ENCODE measurements at places on chromosomes 5 and 9. TPM values are rescaled to one million over a fixed set of nuclear protein-coding genes. Genes with fewer than 3 reads are reported as not detected.
A peak's percentile ranks its signal among the peaks of the same experiment; 100 is the strongest.

DNA sequence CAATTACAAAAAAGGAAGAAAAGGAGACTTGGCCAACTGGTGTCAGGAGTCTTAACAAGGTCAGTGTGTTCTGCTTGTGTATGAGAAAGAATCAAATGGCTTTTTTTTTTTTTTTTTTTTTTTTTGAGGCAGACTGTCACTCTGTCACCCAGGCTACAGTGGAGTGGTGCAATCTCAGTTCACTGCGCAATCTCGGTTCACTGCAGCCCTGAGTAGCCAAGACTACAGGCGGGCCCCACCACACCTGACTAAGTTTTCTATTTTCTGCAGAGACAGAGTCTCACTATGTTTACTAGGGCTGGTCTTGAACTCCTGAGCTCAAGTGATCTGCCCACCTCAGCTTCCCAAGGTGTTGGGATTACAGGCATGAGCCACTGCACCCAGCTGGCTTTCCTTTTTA, 3.1 kb upstream of the IL7R start:
- no peak for DNase-seq

DNA sequence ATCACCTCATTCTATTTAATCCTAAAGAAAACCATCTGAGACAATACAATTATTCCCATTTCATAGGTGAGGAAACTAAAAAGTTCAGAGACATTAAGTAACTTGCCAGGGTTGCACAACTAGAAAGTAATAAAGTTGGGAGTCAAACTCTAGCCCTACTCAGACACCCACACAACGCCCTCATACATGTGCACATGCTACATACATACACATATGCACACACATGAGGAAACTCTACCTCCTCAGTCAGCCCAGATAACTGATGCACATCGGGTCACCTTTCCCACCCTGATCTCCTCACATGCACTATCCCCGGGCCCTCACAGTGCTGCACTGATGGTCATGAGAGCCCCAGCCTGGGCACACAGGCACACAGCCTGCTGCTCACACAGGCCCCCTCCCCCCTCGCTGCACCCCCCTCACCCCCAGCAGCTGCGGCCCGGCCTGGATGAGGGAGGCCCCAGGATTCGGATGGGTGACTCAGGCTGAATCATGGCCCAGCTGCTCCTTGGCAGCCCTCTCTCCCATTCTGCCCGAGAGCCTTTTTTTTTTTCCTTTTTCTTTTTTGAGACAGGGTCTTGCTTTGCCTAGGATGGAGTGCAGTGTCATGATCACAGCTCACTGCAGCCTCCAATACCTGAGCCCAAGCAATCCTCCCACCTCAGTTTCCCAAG, 5.0 kb upstream of the GPRIN1 start:
- DNase-seq = no peak

DNA sequence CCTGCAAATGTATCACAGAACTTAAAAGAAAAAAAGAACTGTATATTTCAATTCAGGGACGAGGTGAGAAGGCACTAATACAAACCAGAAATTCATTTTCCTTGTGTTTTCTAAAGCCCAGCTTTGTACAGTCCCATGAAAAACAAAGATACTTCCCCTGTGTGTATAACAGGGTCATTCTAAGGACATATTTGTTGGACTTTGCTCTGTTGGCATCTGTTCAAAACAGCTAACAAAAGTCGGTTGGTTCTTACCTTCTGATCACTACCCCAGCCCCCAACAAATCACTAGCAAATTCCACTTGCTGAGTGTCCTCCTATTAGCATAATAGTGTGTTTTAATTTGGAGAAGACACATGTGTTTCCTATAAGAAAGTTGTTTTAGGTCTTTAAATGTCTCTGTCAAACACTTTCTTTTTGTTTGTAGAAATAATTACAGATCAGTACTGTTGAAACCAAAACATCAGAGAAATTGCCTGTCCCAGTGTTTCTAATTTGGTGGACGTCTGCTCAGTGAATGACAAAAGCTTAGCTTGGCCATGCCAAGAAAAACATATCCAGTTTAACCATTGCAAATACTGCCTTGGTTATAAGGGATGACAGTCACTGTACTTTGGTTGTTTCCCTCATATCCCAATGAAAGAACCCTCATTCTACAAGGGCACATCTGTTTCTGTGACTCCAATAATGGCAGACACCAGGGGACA, 480.5 kb downstream of the EBF1 start:
- peak; percentile 65 for DNase-seq

DNA sequence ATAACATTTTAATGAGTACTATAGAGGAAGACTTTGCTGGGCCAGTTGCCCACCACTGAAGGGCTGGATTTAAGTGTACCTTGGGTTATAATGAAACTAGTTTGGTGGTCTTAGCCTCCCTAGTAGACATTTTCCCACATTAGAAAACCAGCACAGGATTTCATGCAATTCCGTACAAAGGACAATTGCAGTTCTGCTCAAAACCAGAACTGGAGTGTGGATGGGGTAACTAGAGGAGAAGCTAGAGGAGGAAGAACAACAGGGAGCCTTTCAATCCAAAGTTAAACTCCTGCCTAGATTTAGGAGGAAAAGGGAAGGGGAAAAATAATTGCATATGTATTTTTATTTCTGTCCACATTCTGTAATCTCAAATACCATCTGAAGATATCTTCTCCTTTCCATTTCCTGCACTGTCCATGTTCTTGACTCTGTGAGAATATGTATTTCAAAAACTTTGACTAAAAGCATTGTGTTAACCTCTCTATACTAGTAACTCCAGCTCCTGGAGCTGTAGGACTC, 97.5 kb upstream of the SSBP2 start:
- DNase-seq = peak; percentile 83

DNA sequence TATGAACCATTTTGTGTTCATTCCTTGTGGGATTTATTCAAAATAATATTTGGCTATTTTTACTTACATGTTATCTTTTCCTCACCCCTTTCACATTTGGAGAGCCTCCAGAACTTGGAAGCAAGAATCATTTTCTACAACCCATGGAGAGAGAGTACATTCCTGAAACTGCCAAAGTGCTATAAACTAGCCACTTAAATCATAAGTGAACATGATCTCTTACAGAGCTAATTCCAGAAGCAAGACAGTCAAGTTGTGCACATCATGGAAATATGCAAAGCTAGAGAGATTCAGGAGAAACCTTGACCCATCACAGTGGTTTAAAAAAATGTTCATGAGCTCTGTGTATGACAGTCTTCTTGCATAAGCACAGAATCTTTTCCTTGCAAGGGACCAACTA, 883.6 kb upstream of the C9orf72 start:
- peak; percentile 54 for DNase-seq

- no peak for DNase-seq
Observed at GRCh38 chr5:109224276-109224882, 185.4 kb downstream of the PJA2 start.

- peak; percentile 5 for DNase-seq
Observed at GRCh38 chr5:66361070-66361469, 217.0 kb downstream of the SREK1 start.

DNA sequence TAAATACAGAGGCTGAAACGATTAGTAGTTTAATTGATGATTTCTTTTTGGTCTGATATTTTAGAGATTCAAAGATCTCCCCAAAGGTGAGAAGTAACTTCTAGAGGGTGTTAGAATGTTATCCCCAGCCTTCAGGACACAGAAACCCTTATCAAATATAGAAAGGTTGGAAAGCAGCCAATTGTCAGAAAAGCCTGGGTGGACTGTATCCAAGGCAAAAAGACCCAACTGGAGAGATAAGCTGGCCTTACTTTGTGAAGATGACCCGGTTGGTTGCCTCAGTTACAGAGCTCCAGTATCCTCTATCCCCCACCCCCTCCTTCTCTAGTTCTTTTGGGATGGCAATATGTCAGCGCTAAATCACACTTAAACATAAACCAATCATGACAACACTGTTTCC, 75.7 kb downstream of the GCNT4 start:
- DNase-seq = no peak

GRCh38 chr5:176514244-176514950, 22.8 kb downstream of the RNF44 start:
- DNase-seq = no peak

DNA sequence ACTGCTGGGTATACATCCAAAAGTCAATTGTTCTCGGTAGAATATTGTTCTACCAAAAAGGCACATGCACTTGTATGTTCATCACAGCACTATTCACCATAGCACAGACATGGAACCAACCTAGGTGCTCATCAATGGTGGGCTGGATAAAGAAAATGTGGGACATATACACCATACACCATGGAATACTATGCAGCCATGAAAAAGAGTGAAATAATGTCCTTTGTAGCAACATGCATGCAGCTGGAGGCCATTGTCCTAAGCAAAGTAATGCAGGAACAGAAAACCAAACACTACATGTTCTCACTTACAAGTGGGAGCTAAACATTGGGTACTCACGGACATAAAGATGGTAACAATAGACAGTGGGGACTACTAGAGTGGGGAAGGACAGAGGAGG, 145.5 kb downstream of the APBA1 start:
- DNase-seq = no peak

- no peak for DNase-seq
Observed at GRCh38 chr9:127365461-127365860, 31.5 kb upstream of the SLC2A8 start.

GRCh38 chr5:32583582-32584232, 1.6 kb upstream of the SUB1 start:
- DNase-seq = peak; percentile 12

DNA sequence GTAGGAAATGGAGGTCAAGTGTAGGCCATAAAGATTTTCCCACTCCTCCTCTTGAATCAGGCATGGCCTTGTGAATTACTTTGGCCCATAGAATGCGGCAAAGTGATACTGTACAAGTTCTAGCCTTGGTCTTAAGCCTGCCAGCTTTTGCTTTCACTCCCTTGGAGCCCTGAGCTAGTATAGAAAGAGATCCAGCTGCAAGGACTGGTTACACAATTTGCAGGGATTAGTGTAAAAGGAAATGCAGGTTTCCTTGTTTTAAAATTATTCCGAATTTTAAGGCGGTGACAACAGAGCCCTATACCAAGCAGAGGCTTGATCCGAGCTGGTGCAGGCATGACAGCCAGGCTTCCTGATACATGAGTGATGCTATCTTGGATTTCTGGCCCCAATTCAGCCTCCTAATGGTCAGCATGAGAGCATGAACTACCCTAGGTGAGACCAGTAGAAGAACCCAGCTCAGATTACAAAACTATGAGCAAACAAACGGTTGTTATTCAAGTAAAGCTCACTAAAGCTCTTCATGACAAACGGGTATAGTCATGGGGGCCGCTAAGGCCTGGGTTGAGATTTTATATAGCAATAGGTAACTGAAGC, 257.9 kb downstream of the DOCK8 start:
- no peak for DNase-seq

DNA sequence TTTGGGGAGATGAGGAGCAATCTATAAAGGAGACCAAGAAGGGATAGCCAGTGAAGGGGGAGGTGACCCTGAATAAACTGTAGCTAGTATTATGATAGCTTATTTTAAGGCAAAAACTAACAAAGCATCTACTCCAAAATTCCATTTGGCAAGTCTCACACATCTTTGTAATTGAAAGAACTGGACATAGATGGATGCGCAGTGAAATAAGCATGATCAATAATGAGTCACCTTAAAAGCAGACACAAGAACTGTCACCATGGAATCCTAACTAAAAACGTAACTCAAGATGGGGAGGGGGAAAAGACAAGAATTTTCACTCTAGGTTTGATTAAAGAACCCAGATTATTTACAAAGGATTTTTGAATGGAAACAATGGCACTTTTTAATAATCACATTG, 164.5 kb downstream of the MED27 start:
- no peak for DNase-seq

GRCh38 chr5:138517437-138517836, 25.6 kb downstream of the ETF1 start:
- DNase-seq = no peak

DNA sequence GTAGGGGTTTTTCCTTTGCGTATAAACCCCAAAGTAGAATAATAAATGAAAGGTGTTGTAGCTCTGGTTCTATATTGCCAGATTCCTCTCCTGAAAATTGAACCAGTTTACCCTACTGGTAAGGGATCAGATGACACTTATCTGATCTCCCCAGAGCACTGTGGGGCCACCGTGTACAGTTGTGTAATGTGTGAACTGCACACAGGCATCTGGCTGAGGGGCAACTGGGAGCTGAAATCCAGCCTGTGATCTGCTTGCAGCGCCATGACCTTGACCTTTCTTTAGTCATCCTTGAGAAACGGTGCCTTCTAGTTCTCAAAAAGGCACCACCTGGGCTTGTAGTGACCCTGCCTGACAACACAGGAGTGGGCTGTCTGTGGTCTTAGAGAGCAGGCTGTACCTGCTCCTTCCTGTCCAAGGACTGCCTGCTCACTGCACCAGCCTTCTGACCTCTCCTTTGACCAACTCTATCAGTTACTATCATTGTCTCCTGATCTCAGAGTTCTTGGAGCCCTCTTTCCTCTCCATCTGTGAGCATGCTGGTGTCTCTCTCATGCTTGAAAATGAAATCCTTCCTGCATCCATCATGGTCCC, 40.2 kb downstream of the PDE6A start:
- no peak for DNase-seq

GRCh38 chr9:86703346-86703745, 244.0 kb downstream of the GAS1 start:
- no peak for DNase-seq

GRCh38 chr5:149434162-149435014, 55.3 kb upstream of the IL17B start:
- DNase-seq = peak; percentile 69

DNA sequence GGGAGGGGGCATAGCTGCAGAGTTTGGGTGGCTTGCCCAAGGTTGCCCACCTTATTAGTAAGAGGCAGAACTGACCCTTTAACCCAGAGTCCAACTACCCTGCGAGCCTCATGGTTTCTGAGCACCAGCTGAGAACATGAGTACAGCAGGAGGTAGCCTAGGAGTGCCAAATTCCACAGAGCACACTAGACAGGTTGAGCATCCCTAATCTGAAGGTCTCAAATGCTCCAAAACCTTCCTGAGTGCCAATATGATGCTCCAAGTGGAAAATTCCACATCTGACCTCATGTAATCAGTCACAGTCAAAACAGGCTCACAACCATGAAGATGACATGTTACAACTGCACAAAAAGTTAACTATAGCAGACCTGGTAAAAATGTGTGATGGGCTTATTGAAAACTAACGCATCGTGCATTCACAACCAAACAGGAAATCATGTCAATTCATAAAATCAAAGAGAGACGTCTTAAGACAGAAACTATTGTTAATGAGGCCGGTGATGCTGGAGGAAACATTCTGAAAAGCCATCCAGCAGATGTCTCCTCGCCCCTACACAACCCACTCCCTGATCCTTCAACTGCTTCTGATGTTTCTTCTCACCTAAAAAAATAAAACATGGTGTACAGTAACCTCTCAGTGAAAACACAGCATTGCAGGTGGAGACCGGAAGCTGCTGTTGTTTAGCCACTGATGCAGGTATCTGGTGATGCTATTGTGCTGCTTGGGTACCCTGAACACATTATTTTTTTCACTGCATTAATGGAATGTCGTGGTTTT, 25.0 kb downstream of the PTCH1 start:
- DNase-seq = no peak

PCSK5 gene
- 22.1 TPM for polyA plus RNA-seq

GPR151 gene
- polyA plus RNA-seq = not detected

AGXT2 gene
- polyA plus RNA-seq = 3.0 TPM

SPATA31D4 gene
- not detected for polyA plus RNA-seq

CNTNAP3 gene
- 2.5 TPM for polyA plus RNA-seq

SYK gene
- polyA plus RNA-seq = 2.3 TPM

RELL2 gene
- 0.53 TPM for polyA plus RNA-seq

SNCB gene
- not detected for polyA plus RNA-seq
